ENCODE measurements at places on chromosomes 1 and 21.

GRCh38 chr1:66521721-66522365 is 12.1 kb upstream of the SGIP1 start:
- no peak for DNase-seq

DNA sequence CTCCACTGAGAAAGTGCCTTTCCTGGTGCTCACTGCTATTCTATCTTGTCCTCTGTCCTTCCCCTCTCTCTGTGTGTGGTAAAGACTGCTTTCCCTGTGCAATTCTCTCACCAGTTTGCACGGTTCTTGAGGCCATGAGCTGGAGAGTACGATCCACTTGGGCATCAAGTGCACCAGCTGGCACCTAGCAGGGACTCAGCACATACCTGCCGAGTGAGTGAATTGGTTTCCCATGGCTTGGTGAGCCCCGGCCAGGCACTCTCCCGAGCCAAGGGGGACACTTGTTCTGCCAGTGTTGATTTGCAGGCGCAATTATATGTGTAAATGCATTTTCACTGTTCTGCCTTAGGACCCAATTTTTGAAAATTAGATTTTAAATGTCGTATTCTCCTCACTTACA is 313.5 kb downstream of the DISC1 start:
- no peak for DNase-seq

DNA sequence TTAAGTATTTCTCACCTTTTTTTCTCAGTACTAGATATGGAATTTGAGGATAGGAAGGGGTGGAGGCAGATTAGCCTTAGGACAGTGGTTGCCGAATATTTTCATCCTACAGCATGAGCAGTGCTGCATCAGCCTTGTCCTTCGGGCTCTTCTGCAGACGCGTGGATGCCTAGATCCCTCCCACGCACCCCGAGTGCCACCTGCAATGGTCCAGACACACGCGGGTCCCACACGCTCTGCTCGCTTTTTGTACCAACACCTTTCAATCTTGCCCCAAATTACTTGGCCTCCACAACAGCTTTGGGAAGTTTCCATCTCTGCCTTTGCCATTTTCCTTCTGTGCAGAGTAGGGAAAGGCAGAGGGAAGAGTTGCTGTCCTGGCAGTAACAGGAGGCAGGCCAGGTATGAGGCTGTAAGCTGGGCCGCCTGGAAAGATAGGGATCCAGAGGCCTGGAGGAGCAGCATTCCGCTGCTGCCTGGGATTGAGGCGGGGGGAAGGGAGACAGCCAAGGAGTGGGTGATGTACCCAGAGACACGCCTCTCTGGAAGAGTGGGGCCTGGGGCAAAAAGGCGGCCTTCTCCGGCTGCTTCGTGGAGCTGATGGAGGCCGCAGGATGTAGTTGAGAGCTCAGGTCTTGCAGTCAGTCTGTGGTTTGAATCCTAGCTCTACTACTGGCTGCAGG is 467.7 kb downstream of the KIF26B start:
- DNase-seq = no peak

- no peak for DNase-seq
Observed at GRCh38 chr1:181192316-181192715, 103.8 kb downstream of the IER5 start.

DNA sequence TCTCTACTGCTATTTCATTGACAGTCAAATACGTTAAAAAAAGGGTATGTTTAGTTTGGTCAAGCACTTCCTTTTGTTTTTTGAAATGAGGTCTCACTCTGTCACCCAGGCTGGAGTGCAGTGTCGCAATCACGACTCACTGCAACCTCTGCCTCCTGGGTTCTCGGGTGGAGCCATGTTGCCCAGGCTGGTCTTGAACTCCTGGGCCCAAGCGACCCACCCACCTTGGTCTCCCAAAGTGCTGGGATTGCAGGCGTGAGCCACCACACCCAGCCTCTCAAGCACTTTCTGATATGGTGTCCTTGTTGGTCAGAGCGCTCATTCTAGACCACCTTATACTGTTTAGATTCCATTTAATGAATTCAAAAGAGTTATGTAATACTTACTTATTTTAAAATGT is 20.9 kb upstream of the RHBDL2 start:
- no peak for DNase-seq

Data from CD4-positive, alpha-beta T cell treated with Interleukin-17A for 1 hour (primary cell).